ENCODE measurements at places on chromosomes 11 and 22.
A peak's percentile ranks its signal among the peaks of the same experiment; 100 is the strongest.

DNA sequence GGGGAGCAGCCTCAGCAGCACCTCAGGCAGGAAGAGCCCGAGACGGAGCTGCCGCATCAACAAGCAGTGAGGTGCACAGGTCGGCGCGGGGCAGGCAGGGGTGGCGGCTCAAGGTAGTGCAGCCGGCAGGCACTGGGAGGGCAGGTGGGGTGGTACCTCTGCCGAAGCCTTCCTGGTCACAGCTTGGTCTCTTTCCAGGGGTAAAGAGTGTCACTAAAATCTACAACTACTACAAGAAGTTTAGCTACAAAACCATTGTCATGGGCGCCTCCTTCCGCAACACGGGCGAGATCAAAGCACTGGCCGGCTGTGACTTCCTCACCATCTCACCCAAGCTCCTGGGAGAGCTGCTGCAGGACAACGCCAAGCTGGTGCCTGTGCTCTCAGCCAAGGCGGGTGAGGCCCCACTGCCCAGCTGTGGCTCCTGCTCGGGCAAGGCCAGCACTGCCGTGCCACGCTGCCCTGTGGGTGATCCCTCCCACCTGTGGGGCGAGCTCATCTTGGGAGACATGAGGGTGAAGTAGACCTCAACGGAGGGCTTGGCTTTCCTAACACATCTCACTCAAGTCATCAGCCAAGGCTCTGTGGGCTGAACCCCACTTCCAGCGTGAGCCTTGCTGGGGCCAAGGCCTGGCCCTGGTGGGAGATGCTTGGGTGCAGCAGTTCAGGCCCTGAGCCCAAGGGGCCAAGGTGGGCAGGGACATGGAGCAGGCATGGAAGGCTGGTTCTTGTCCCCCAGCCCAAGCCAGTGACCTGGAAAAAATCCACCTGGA is 13.6 kb downstream of the GATD1 start:
- H3K4me1 ChIP-seq, result no peaks in the 10 kb centered on the region
- H3K36me3 ChIP-seq, result peaks cover 5% of the 10 kb centered on the region
- no peak overlapping the region for H3K4me3 ChIP-seq
- H3K27me3 ChIP-seq, result no peaks in the 10 kb centered on the region
- DNase-seq, result no peak

- no peak overlapping the region for H3K27ac ChIP-seq
- H3K4me1 ChIP-seq, result peaks cover 4% of the 10 kb centered on the region
- peaks cover 6% of the 10 kb centered on the region for H3K27me3 ChIP-seq
- no peak for DNase-seq
Observed at GRCh38 chr11:69472541-69473275, 8.8 kb upstream of the LINC01488 start.

DNA sequence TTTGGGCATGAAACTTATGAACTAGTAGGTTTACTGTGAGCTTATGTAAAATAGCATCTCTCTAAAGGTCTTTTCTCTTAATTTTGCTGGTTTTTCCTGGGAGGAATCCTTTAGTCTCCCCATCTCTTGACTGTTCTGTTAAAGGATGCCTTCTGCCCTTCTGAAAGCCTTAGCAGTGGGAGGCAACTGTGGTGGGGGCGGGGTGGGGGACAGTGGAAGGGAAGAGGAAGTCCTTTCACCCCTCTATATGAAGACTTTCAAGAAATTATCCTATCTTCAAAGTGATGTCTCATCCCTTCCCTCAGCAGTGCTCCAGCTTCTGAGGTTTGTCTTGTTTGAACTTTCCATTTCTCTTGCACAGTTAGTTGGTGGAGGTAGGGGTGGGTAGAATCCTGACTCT is 73.1 kb downstream of the ELP4 start:
- H3K36me3 ChIP-seq, result peaks cover 13% of the 10 kb centered on the region
- no peak overlapping the region for H3K27ac ChIP-seq
- no peaks in the 10 kb centered on the region for H3K27me3 ChIP-seq
- no peak overlapping the region for H3K4me3 ChIP-seq
- no peak for DNase-seq

DNA sequence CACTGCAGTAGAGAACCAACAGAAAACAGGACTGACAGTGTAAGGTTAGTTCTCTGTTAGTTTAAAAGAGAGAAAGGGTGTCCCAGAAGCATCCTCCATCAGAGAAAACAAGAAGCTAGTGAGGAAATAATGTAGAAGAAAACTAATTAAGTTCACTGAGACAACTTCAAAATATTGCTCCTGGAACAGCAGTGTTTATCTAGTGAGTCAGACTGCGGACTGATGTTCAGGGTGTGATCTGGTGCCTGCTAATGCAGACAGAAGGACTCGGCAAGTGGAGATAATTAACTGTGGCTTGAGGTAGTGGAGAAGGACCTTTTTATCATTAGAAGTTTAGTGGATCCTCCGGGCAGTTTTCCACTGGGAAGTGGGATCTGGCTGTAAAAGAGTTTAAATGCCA is 55.4 kb downstream of the CDON start:
- peaks cover 2% of the 10 kb centered on the region for H3K4me1 ChIP-seq
- no peaks in the 10 kb centered on the region for H3K36me3 ChIP-seq
- no peak overlapping the region for H3K4me3 ChIP-seq
- peaks cover 10% of the 10 kb centered on the region for H3K27me3 ChIP-seq
- no peak for DNase-seq

DNA sequence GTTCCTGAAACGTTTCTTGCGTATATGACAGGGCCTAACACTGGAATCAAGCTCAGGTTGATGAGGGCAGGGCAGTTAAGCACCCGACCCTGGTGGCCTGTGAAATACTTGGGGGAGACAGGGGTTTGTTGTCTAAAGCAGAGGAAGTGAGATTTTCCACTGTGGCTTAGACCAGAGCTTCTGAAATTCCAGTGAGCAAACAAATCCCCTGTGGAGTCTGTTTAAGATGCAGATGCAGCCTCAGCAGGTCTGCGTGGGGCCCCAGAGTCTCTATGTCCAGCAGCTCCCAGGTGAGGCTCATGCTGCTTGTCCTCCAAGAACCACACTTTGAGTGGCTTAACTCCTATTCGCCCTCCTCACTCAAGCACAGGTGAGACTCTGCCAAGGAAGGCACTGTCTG is 39.1 kb upstream of the PRAME start:
- H3K4me1 ChIP-seq, result peaks cover 13% of the 10 kb centered on the region
- peaks cover 2% of the 10 kb centered on the region for H3K36me3 ChIP-seq
- no peak for DNase-seq
- no peak overlapping the region for H3K4me3 ChIP-seq

- peaks cover 5% of the 10 kb centered on the region for H3K4me1 ChIP-seq
- no peak for DNase-seq
- no peaks in the 10 kb centered on the region for H3K36me3 ChIP-seq
- peaks cover 26% of the 10 kb centered on the region for H3K27me3 ChIP-seq
Observed at GRCh38 chr22:37551981-37552380, 8.3 kb upstream of the CDC42EP1 start.

- no peak overlapping the region for H3K27ac ChIP-seq
- peak overlapping the region; percentile 87 for H3K4me3 ChIP-seq
- no peaks in the 10 kb centered on the region for H3K27me3 ChIP-seq
- DNase-seq, result peak; percentile 60
Observed at GRCh38 chr22:39351689-39352214, 2.0 kb downstream of the SYNGR1 start.

DNA sequence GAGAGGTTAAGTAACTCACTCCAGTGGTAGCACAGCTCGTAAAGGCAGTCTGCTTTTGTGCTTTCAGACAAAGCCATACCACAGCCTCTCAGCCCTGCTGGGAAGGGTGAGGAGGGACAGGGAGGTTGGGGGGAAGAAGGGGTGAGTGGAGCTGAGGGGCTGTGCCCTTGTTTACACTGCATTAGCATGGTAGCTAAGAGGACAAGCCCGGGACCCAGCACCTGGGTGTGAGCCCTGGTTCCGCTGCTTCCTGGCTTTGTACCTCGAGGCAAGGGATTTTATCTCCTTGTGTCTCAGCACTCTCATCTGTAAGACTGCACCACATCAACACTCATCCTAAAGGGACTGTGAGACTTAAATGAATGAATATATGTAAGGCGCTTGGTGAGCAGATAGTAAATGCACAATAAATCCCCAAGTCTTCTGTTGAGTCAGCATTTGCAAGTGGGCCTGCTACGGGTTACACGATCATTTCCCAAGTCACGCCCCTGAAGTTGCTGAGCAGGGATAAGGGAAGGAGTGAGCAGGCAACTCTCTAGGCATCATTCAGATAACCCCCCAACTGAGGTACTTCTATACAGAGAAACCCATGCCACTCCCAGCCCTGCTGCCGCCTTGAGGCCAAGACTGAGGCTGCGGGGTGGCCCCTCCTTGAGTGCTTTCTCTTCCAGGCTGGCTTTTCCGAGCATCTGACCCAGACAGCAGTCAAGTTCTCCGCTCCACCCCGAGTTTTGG is 7.5 kb downstream of the RASD2 start:
- no peak for DNase-seq
- H3K4me1 ChIP-seq, result peaks cover 8% of the 10 kb centered on the region
- H3K4me3 ChIP-seq, result no peak overlapping the region
- peaks cover 23% of the 10 kb centered on the region for H3K27me3 ChIP-seq
- no peak overlapping the region for H3K27ac ChIP-seq

DNA sequence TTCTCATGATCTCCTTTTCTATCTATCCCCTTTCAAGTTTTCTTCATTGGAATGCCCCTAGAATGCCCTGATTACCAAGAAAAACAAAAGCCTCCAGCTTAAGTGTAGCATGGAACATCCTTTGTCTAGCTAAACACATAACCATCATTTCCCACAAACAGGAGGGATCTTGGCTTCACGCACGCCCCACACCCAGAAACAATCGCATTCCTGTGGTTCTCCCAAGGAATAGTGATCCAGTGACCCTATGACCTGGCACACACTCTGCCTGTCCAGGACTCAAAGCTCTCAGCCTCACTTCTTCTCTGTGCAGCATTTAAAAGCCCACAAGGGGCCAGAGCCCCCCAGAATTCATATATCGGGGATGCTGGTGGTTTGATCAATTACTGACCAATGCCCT is 9.3 kb upstream of the POU2AF1 start:
- no peak overlapping the region for H3K27ac ChIP-seq
- no peak for DNase-seq
- no peak overlapping the region for H3K4me3 ChIP-seq

GRCh38 chr11:69301081-69301454 is 7.1 kb downstream of the MYEOV start:
- DNase-seq, result no peak
- no peaks in the 10 kb centered on the region for H3K27me3 ChIP-seq
- peak overlapping the region; percentile 15 for H3K27ac ChIP-seq

GRCh38 chr11:14638561-14638960 is 5.0 kb upstream of the PDE3B start:
- H3K36me3 ChIP-seq, result no peaks in the 10 kb centered on the region
- DNase-seq, result no peak
- no peak overlapping the region for H3K4me3 ChIP-seq

DNA sequence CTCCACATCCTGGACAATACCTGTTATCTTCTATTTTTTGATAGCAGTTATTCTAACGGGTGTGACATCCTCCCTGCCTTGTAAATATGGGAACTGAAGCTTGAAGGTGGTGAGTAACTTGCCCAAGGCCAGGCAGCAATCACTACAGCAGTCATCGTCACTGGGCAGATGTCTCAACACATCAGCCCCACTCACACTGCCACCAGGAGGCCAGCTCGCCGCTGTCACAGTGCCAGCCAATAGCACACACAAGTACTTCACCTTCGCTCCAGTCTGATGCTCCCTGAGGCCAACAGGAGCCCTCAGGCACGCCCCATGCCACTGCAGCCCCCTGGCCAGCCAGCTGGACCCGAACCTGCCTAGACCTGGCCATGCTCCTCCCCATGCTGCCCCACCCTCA is 4.9 kb upstream of the TTLL1 start:
- no peak overlapping the region for H3K4me3 ChIP-seq
- no peaks in the 10 kb centered on the region for H3K27me3 ChIP-seq
- peaks cover 5% of the 10 kb centered on the region for H3K4me1 ChIP-seq
- H3K27ac ChIP-seq, result no peak overlapping the region
- peaks cover 2% of the 10 kb centered on the region for H3K36me3 ChIP-seq

- peaks cover 2% of the 10 kb centered on the region for H3K36me3 ChIP-seq
- H3K27ac ChIP-seq, result no peak within 1 kb of the TSS
- H3K27me3 ChIP-seq, result peaks cover 11% of the 10 kb centered on the region
- no peak for DNase-seq
- peaks cover 5% of the 10 kb centered on the region for H3K4me1 ChIP-seq
- no peak within 1 kb of the TSS for H3K4me3 ChIP-seq
Observed at GRCh38 chr11:58844361-58845005, at the start of gene GLYATL2. GLYATL2 (minus strand) TSS chr11:58844704; CDS start chr11:58839612, 5,092 bp downstream.

GRCh38 chr22:29138556-29139305 is 65.9 kb downstream of the KREMEN1 start:
- peaks cover 1% of the 10 kb centered on the region for H3K36me3 ChIP-seq
- peaks cover 18% of the 10 kb centered on the region for H3K27me3 ChIP-seq
- no peak overlapping the region for H3K4me3 ChIP-seq
- H3K4me1 ChIP-seq, result no peaks in the 10 kb centered on the region

DNA sequence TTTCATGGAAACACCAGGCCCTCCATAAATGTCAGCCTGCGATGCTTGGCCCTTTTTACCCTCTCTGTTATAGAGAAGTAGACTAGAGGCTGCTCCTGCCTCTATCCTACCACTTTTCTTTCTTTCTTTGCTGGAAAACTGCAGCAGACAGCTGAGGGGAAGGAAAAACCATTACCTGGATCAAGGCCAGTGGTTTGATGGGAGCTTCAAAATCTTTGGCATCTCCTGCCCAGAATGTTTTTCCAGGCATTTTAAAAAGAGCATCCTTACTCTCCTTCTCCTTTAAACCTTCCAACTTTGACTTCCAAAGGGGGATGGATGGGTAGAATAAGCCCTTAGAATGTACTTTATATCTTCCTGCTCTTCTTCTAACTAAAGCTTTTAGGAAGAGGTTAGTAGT is 44.9 kb downstream of the EXT2 start:
- no peak overlapping the region for H3K27ac ChIP-seq
- no peaks in the 10 kb centered on the region for H3K4me1 ChIP-seq
- H3K4me3 ChIP-seq, result no peak overlapping the region

GRCh38 chr11:63212742-63213141 is 30.7 kb downstream of the SLC22A25 start:
- no peak for DNase-seq
- H3K4me1 ChIP-seq, result no peaks in the 10 kb centered on the region
- H3K4me3 ChIP-seq, result no peak overlapping the region
- peaks cover 16% of the 10 kb centered on the region for H3K27me3 ChIP-seq
- H3K36me3 ChIP-seq, result peaks cover 2% of the 10 kb centered on the region

DNA sequence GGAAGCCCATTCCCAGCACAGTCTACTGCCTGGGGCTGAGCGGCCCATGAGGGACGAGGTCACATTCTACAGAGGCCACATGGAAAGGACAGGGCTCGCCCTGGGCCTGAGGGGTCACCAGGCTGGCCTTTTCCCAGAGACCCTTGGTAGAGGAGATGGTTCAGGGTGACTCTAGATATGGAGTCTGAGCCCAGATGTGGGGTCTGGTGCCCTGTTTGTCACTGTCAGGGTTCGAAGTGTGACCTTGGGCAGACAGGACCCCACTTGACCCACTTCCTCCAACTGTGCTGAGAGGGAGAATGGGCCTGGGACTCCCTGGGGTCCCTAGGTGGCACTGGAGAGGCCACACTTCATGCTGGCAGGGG is 81.0 kb downstream of the MYEOV start:
- no peak overlapping the region for H3K4me3 ChIP-seq
- peaks cover 3% of the 10 kb centered on the region for H3K36me3 ChIP-seq
- no peak for DNase-seq
- no peak overlapping the region for H3K27ac ChIP-seq
- H3K27me3 ChIP-seq, result peaks cover 5% of the 10 kb centered on the region
